GM12892 (cell line): ENCODE measurements at places on chromosomes 6 and 20.

DNA sequence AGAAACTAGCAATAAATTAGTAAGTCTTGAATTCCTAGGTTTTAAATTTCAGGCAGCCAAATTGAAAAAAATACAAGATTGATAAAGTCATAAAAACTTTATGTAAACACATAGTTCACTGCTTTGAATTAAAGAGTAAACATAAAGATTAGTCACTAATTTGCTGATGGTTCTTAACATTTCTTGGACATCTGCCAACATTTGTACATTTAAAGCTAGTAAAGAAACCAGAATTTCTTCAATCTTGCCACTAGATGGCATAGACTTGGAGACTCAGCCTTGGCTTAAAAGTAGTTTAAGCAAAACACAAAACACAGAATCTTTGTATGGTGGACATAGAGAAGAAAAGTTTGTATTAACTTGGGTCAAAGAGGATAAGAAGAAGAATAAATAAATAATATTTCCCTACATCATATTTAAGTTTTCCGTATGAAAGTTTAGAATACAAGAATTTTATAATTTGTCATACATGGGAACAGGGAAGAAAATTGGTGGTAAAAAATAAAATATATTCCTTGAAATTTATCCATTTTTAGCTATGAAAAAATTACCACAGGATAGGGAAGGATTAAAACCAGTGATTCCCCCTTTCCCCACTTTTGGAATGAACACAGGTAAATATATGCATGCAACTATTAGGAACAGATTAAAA, 41.7 kb upstream of the FAM135A start:
- DNase-seq = no peak

DNA sequence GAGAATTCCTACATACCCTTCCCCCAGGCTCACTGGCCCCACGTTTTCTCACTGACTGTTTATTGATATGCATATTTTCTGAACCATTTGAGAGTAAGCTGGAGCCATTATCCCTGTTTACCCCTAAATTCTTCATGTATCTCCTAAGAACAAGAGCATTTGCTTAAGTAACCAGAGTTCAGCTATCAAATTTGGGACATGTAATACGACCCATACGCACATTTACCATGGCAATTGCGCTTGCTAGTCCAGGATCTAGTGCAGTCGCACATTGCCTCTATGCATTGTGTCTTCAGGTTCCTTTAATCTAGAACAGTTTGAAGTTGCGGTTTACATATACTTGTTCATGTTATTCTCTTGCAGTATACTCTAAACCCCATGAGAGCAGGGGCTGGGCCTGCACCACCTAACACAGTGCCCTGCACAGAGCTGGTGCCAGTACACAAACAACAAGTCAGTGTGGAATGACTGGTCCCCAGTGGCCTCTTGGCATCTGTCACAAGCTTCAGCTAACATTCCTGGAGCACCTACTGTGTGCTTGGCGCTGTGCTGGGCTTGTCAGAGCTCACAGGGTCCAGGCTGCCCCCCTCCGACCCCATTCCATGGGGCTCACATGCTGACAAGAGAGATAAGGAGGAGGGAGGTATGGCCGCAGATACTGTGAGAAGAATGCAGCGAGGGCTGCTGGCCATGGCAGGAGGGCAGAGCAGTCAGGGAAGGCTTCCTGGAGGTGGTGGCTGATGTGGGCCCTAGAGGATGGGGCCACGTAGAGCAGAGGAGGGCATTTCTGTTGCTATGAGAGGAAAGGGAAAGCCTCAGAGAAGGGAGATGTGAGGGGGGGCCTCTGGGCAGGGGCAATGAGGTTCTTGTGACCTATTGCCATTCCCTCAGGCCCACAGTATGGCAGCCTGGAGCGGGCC, 28.1 kb downstream of the SPDEF start:
- no peak for DNase-seq

DNA sequence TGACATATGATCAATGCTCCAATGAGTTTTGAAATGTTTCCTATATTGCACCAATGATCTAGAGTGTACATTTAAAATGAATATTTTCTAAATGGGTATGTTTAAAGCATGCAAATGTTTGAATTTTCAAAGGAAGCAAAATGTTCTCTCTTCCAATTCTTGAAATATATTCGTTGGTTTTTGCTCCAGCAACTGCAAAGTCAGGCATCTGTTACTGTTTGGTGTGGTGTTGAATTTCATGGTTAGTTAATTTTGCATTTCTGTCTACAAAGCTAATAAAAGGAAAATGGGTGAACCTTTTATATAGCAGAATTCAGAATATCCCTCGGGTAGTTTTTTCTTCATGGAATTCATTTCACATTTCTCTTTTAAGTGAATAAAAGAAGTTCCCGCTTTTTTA, 1018.3 kb downstream of the GRIK2 start:
- DNase-seq = no peak

GRCh38 chr6:33391922-33392594, 435 bp downstream of the KIFC1 start:
- DNase-seq = no peak

DNA sequence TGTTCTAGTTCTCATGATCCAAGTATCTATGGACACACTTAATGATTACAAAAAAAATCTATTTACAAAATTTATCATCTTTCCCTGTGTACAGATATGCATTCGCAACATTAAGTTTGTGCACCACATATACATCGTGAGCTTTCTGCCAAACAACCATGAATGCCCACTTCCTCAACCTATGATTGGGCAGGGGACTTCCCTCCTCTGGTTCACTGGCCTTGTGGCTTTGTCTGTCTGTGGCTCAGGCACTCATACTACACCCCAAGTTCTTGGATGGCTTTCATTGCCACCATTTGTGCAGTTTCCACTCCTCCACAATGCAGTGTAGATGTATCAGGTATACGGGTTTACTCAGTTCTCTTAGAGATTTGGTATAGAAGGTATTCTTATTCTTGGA, 74.9 kb downstream of the HS3ST5 start:
- no peak for DNase-seq

DNA sequence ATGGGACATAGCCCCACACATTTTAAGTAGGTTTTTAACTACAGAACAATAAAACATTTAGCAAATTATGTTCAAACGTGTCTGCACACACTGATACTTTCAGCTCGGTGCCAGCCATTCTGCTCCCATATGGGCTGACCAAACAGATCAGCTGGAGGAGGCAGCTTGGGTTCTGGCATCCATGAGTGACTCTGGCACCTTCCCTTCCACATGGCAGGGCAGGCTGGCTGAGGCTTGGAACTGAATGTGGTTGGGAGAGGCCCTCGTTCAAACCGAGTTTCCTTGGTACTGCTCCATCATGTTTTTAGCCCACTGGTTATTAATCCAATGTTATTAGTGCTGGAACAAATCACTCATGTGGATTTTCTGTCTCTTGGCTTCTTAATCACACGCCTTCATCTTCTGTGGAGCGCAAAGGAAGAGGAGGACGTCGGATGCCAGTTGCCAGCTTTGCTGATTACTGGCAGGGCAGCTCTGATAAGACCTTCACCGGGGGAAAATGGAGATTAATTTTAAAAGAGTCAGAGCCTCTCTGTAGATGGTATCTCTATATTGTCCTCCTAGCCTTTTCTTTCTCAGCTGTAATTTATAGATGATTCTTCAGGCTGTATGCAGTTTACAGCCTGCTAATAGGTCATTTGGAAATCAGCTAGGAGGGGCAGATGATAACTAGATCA, 93.1 kb upstream of the TIAM2 start:
- DNase-seq = no peak

GRCh38 chr6:44622956-44623355, 235.4 kb downstream of the CDC5L start:
- no peak for DNase-seq

- no peak for DNase-seq
These were observed 106.5 kb downstream of the HFE start for GRCh38 chr6:26193467-26194328.

- DNase-seq = no peak
These were observed 14.5 kb upstream of the MLN start for GRCh38 chr6:33818293-33818692.

- no peak for DNase-seq
These were observed 652.3 kb upstream of the FLRT3 start for GRCh38 chr20:14989535-14990290.

- no peak for DNase-seq
These were observed 99.7 kb downstream of the FAM50B start for GRCh38 chr6:3948866-3949265.

GRCh38 chr6:151701911-151702562, 105.4 kb upstream of the ESR1 start:
- no peak for DNase-seq

DNA sequence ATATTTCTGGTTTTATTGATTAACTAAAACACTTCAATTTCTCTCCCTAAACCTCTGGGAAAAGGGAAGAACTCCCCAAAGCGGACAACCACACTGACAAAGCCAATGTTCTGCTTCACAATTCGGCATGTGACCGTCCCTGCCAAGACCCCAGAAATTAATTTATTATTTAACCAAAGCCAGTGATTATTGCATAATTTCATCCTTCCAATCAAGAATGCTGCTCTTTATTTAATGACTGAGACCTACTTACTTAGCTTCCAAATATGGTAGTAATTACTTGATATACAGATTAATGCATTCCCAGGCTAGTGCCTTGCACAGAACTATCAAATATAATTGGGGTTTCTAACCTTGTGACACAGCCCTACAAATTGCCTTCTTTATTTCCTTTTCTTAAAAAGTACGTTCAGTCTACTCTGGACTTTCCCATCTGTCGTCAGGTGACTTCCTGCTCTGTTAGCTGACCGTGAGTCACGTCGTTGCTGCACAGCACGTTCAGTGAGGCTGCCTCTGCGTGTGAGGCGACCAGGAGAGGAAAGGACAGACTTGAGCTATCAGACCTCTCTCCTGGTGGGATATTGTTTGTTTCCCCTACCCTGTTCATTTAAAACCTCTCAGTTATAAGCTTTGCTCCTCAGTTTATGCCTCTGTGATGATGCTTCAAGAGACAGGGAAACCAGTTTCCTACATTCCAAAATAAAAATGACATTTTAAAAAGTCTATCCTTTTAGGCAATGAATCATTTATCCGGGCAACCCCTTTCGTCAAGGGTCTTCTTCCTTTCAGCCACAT, 55.7 kb upstream of the TNFAIP3 start:
- peak; percentile 54 for DNase-seq

- no peak for DNase-seq
These were observed 706 bp upstream of the NANP start for GRCh38 chr20:25624500-25624939.

- no peak for DNase-seq
These were observed 205.6 kb upstream of the RIN2 start for GRCh38 chr20:19552221-19553180.

GRCh38 chr6:162497389-162497788, 230.2 kb downstream of the PRKN start:
- no peak for DNase-seq

- DNase-seq = no peak
These were observed 110.0 kb upstream of the KCNK16 start for GRCh38 chr6:39432330-39433025.

DNA sequence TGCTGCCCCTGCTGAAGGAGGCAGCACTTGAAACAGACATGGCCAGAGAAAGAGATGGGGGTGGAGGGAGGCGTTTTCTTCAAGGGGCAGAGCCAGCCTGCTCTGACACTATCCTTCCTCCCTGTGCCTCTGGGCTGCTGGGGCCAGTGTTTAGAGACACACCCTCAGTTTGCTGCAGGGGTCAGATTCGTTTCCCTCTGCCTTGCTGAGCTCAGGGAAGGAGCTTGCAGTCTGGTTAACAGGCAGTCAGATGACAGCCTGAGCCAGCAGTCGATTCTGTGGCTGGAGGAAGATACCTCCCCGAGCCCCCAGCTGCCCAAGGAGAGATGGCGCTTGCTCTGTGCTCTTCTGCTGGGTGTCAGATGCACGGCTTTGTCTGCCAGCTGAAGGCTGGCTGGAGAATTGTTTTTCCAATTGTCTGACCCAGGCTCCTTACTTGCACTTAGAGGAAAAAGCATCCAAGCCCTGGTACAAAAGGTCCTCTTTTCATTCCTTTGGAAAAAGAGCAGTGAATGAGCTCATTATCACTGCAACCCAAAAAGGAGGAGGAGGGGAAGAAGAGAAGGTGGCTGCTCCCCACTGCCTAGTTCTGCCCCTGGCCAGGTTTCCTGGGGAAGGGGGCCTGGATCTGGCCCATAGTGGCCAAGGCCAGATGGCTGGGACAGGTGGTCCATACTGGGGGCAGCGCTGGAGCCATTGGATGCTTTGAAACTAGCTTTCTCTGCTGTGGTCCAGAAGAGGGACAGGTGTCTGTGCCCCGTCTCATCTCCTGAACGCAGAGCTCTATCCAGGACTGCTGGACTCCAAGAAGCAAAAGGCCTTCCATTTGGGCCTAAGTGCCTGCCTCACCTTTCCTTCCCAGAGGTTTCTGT, 88.2 kb downstream of the TCP11 start:
- DNase-seq = no peak

DNA sequence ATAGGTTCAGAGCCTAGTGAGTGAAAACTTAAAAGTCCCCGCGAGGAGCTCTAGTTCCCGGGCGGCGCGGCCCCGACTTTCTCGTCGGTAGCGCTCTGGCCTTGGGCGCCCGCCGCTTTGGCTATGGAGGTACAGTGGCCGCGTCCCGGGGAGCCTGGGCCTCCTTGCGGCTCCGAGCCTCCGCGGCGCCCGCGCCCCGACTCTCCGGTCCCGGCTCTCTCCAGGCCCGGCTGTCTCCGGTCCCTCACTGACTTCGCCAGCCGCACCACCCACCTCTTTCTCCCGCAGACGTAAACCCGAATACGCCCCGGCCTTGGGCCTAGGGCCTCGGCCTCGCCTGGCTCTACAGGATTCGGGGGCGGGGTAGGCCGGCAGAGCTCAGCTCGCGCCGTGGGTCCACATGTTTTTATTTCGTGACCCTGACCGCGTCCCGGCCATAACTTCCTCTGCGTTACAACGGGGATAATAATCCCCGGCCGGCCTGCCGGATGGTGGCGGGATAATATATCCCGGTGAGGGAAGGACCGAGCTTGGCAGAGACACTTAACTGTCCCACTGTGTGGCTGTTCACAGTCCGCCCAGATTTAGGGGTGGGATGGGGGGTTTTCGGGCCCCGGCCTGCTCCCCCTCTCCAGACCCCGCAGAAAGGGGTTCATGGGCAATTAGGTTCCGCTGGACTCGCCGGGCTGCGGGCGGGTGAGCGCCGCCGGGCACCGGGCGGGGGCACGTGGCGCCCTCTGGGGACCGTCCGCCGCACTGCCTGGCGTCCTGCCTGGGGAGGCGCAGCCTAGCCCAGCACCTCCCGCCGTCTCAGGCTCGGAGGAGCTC, 10.0 kb upstream of the TBX18 start:
- no peak for DNase-seq

- no peak for DNase-seq
These were observed 9.2 kb downstream of the PYGB start for GRCh38 chr20:25257130-25257529.

DNA sequence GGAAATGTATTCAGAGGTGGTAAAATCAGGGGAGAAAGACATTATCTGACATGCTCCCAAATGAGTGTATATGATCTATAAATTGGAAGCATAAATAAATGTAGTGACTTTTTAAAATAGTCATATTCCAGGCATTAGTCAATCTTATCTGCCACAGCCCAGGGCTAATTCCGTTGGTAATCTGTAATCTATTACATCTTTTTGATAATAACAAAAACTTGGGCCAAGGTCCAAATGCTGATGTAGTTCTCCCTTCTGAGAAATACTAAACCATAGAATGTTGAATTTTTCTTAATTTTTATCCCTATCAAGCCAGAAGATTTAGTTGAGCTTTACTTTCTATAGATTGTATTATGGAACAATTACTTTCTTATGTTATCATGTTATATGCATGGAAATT, 1279.8 kb downstream of the EPHA7 start:
- no peak for DNase-seq

- DNase-seq = no peak
These were observed 332.0 kb downstream of the NRN1 start for GRCh38 chr6:5674721-5675120.
